ENCODE measurements at places on chromosomes 3 and 15.

DNA sequence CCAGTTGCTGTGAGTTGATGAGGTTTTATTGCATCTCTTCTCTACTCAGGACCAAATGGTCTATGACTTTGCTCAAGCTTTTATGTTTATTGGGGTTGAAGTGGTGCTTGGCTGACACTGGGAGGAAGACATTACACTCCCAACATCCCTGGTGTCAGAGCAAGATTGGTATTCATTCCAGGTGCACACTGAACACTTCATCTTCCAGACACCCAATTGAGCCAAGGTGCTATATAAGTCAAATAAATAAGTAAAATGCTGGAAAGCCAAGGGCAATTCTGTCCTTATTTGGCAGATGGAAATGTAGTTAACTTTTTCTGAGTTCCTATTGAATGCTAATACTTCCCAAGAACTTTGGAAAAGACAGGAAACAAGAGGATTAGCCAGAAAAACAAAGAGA, 53.2 kb upstream of the CDV3 start:
- DNase-seq = no peak

- no peak for DNase-seq
These were observed 11.6 kb downstream of the C15orf39 start for GRCh38 chr15:75213212-75213767.

- no peak for DNase-seq
These were observed 279.5 kb downstream of the ULK4 start for GRCh38 chr3:41682382-41682781.

DNA sequence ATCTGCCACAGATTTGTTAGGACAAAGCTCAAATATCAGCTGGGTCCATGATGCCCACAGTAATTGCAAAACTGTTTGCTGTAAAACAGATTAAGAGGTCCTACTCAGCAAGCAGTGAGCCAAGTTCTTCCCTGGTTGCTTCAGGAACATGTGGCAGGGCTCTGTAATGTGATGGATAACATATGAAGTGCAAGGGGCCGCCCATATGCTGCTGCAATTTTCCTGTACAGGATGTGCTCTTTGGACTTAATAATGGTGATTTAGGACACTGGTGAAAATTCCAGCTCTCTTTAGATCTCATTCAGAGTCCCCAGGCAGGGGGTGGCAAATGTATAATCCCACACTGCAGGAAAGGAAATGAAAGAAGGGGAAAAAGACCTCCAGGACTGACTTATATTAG, 289.4 kb downstream of the LSAMP start:
- DNase-seq = no peak

GRCh38 chr15:80920271-80920699, 69.3 kb downstream of the MESD start:
- DNase-seq = no peak

DNA sequence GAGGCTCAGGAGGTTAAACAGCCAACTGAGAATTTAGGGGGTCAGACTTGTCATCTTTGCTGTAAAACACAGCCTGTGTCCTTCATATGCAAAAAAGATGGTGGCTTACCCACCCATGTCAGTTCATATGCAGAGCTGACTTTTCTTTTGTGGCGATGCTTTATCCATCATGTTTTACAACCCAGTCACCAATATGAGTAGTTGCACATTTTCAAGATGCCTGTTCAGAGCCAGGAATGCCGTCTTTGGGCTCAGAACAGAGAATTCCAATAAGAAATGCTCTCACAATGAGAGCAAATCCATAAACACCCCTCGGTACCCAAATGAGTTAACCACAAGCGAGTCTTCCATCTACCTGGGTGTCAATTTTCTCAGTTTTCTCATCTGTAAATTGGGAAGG, 83.6 kb downstream of the TIGIT start:
- no peak for DNase-seq

DNA sequence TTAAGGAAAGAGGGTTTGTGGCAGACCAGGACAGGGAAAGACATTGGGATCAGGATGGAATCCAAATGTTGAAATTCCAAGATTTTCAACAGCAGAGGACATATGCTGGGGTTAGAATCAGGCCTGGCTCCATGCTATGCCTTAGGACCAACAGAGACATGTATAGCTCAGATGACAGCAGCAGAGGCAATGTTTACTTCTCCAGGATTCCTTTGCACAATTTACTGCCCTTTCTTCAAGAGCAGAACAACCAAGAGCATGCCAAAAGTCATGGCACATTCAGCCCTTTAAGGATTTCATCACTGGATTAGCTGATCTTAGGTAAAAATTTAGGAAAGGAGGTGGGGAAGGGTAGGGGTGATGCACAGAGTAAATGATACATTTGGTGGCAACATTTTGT, 69.6 kb upstream of the GSK3B start:
- DNase-seq = no peak

DNA sequence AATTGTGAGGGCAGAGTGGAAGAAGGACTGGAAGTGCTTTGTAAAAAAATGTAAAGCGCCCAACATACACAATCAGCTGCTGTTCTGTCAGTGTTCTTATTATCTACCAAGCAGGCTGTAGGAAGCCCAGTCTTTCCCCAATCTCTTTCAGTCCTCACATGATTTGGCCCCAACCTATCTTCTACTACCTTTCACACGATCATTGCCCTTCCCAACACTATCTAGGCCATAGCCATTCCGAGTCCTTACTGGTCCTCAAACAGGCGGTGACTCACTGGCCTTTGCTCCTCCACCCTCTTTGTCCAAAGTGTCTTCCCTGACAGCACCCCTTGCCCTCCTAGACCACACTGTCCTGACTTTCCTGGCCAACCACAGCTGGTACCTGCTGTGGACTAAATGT, 861 bp upstream of the RFT1 start:
- DNase-seq = no peak

- DNase-seq = no peak
These were observed 38.6 kb downstream of the SGO1 start for GRCh38 chr3:20147361-20147760.

GRCh38 chr3:146701246-146701645, 96.1 kb upstream of the PLSCR5 start:
- no peak for DNase-seq

GRCh38 chr15:98842192-98842972, 165.2 kb downstream of the PGPEP1L start:
- DNase-seq = no peak

DNA sequence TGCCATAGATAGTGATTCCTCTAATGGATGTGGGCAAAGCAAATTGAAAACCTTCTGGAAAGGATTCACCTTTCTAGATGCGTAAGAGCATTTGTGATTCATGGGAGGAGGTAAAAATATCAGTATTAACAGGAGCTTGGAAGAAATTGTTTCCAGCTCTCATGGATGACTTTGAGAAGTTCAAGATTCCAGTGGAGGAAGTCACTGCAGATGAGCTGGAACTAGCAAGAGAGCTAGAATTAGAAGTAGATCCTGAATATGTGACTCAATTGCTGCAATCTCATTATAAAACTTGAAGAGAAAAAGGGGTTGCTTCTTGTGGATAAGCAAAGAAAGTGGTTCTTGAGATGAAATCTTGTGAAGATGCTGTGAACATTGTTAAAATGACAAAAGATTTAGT, 88.0 kb upstream of the ACKR4 start:
- DNase-seq = no peak

DNA sequence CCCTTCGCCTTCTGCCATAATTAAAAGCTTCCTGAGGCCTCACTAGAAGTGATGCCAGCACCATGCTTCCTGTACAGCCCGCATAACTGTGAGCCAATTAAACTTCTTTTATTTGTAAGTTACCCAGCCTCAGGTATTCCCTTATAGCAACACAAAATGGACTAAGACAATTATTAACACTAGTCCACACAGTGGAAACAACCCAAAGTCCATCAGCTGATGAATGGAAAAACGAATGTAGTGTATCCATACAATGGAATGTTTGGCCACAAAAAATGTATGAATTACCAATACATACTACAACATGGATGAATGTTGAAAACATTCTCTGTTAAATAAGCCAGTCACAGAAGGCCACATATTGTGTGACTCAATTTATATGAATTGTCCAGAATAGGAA, 22.5 kb upstream of the CTXND1 start:
- no peak for DNase-seq

- DNase-seq = no peak
These were observed 26.0 kb upstream of the THBS1 start for GRCh38 chr15:39554746-39555387.

DNA sequence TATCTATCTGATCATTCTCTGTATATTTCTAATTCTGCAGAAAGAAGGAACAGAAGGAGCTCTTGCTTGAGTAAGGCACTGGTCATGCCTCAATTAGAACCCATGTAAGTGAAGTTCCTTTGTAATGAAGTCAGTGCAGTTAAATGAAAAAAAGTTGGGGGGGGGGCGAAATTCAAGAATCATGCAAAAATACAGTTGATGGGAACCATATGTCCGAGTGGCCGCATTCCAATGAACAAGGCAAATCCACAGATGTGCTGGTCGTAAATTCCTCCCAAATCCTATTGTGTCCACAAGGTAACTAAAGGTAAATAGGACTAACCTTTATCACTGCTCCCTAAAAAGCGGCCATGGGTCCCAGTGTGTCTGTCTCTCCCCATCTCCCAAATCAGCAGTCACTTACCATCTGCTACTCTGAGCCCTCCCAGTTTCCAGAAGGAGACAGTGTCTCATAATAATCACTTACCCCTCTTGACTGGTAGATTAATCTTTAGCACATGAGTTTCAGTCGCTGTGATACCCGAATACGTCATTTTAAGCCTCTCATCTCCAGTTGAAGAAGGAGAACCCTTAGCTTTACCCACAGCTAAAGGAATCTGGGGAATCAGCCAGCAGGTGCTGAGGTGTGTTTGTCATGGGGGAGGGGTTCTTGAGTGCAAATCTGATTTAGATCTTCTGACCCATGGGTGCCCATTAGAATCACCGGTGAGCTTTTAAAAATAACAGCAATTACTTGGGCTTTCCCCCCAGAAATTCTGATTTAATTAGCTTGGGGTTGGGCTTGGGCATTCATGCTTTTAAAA, 56.3 kb upstream of the EPHB3 start:
- no peak for DNase-seq

- no peak for DNase-seq
These were observed 84.5 kb upstream of the STT3B start for GRCh38 chr3:31448035-31448881.

Measured in cardiac septum (tissue), 1 donor.